ENCODE measurements at places on chromosomes 3 and 15. TPM values are rescaled to one million over a fixed set of nuclear protein-coding genes. Genes with fewer than 3 reads are reported as not detected.

GASK1A gene
- total RNA-seq, result 0.15 TPM

CILP gene
- total RNA-seq, result 0.36 TPM

ZPLD1 gene
- not detected for total RNA-seq

ATP13A5 gene
- 0.12 TPM for total RNA-seq

DNA sequence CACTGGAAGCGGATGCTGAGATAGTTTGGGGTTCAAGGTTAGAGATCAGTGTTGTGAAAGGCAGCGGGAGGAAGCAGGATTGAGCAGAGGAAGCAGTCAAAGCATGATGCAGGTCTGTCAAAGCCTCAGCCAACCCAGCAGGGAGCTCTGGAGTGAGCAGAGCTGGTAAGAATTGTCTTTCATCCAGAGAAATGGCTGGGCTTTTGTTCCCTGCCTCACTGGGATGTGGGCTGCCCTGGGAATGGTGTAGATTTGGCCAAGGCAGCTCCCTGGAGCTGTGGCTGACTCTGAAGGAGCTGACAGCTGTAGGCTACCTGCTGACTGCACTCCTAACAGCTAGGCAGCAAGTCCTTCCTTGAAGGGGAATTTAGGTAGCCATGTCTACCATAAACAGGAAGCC, 61.9 kb upstream of the STXBP5L start:
- DNase-seq, result no peak

- no peak for DNase-seq
These were observed 18.8 kb downstream of the B4GALT4 start for GRCh38 chr3:119221779-119222320.

DNA sequence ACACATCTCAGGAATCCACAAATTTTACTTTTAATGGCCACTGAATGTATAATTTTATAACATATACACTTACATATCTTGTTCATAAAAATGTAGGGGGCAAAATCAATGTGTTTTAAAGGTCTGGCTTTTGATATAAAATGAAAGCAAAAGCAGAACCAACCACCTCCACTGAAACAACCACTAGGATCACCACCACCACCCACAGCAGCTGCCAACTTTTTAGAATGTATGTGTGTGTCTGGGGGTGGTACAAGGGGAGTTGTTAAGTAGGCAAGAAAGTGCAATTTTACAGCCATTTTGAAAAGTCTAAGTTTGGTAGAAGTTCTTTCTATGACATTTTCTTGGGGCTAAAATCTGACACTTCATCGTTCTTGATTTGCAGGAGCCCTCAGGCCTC, 44.0 kb downstream of the OTOL1 start:
- DNase-seq, result no peak

DNA sequence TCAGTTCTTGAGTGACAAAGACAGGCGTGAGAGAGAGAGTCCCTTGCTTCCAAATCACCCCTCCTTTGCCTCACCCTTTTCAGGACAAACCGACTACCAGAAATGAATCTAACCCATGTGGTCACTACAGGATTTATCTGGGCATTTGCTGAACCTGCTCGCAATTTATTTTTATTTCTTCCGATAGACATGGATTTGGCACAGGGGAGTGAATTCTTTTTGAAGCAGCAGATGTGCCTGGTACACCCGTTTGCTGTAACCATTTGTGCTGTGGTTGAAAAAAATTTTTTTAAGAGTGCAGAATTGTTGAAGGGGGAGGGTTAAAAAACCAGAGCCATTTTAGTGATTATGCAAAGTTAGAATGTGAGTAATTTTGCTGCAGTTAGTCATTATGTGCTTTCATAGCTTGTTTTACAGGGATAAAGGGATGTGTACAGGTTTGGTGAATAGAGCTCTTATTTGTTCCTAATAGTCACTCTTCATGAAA, 442.0 kb downstream of the LPP start:
- DNase-seq, result no peak

DNA sequence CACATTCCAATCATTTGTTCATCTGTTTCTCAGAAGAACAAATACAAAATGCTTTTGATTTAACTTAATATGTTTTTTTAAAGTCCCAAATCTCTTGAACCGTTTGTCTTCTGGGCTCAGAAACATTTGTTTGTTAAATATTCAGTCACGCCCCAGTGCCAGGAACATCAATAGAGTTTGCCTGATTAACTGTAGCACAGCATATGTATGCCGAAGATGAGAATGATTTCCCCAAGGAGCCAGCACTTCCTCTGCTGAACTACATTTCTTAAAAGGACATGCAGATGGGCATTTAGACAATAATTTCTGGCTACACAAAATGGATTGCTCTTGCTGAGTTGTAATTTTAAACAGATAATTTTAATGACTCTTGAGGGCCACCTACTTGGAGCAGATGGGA, 191.6 kb upstream of the FAM3D start:
- no peak for DNase-seq

- no peak for DNase-seq
These were observed 59.2 kb upstream of the RAB6B start for GRCh38 chr3:133954717-133955360.

DNA sequence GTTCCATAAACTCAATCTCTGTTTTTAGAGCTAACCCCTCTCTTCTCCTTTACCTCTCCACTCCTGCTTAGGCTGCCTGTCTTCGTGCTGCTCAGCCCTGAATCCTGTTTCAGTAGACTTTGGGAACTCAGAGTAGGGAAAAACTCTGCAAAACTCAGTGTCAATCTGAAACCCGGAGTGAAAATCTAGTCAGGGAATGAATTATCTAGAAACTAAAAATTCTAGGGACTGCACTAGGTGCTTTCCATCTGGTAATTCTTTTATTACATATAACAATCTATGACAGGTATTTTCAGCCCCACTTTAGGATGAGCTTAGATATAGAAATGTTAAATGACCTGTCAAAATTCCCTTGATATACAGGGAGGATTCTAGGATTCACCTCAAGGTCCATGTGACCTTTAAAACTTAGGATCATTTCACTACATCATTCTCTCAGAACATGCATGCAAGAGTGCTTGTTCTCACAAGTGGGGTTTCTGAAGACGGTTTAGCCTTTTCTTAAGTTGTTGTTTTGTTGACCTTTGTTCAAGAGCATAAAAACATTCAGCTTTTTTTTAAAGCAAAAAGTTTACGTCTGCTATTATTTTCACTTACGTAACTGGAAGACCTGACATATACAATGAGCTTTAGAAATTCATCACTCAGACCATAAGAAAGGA, 108.2 kb upstream of the MBNL1 start:
- DNase-seq, result no peak

- DNase-seq, result no peak
These were observed 171.4 kb downstream of the THRB start for GRCh38 chr3:24323272-24323671.
